Caudate nucleus (tissue), 63 donors: ENCODE measurements at places on chromosomes 1 and 21.

- no peak for DNase-seq
Measured at GRCh38 chr1:93437976-93438605, 9.8 kb upstream of the FNBP1L start.

- no peak for DNase-seq
Measured at GRCh38 chr1:32798191-32798590, 19.0 kb downstream of the YARS1 start.

- no peak for DNase-seq
Measured at GRCh38 chr1:223716302-223716862, 4.0 kb downstream of the CAPN2 start.

GRCh38 chr1:40905061-40905460, 42.9 kb upstream of the CITED4 start:
- DNase-seq, result no peak

DNA sequence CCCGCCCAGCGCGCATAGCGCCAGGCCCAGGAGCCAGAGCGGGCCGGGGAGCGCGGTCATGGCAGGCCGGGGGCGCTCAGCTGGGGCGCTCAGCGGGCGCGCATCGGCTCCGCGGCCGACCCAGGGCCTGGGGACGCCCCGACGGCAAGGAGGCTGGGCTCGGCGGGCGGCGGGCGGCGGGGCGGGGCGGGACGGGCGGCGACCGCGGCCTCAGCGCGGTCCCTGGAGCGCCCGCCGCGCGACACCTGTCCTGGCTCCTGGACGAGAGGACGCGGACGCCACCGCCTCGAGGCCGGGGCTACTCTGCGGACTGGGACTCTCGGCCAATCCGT, 273 bp downstream of the BMP8B start:
- DNase-seq, result no peak

- DNase-seq, result no peak
Measured at GRCh38 chr1:106926803-106927582, 129.5 kb upstream of the PRMT6 start.

DNA sequence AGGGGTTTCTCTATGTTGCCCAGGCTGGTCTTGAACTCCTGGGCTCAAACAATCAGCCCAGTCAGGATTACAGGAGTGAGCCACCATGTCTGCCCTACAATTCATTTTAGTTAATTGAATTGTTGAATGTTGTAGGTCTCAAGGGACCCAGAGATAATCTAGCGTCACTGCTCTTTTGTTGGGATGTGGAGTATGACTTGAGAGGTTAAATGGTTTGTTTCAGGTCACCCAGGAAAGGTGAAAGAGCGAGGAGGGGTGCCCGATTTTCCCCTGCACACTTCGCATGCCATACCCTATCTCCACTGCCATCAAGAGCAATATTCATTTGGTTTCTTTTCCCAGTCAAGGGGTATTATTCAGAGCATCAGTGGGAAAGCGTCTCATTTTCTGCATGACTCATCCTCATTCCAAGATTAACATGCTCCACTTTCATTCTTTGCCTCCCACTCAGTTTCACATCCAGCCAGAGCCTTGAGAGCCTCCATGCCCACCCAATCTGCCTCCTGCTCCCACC, 13.1 kb upstream of the SLC30A1 start:
- DNase-seq, result no peak

- no peak for DNase-seq
Measured at GRCh38 chr21:38742580-38743260, 63.0 kb upstream of the ETS2 start.

DNA sequence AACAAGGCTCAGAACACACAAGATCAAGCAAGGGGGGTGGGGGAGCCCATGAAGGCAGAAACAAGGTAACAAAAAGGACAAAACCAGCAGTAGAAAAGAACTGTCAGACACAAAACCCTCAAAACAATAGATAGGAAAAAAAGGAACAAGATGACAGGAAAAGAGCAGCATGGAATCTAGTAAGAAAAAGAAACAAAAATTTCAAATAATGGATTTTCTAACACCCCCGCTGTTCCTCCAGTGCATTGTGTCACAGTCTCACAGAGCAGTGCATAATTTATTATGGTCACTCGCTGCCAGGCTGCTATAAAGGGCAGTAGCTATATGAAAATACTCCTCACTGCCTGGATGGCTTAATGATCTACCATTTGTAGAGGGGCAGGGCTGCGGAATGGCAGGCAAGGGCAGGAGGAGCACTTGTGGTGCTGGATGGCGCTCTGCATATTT, 567.9 kb downstream of the DPYD start:
- no peak for DNase-seq

GRCh38 chr1:232873931-232874330, 68.7 kb downstream of the MAP10 start:
- no peak for DNase-seq

- no peak for DNase-seq
Measured at GRCh38 chr1:175002910-175003517, 3.3 kb downstream of the CACYBP start.

GRCh38 chr1:11925938-11926292, 312 bp downstream of the KIAA2013 start:
- no peak for DNase-seq

DNA sequence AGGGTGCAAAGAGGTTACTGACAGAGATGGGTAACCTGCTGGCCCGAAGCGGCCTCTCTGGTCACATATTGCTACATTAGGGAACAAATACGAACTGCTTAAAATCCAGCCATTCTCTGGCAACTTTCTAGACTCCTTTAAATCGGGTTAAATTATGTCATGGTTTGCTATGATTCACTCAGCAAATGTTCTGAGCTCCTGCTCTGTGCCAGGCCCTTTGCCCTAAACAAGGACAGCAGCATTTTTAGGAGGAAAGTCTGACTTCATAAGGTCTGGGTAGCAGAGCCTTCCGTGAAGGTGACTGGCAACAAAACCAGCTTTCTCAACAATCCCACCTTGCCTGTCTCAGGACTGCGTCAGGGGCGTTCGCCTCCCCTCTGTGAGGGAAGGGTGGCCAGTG, 15.4 kb downstream of the ZP4 start:
- no peak for DNase-seq
